ENCODE measurements at places on chromosomes 1 and 21.

- DNase-seq, result no peak
Measured at GRCh38 chr1:40610156-40610555, 55.3 kb downstream of the RIMS3 start.

DNA sequence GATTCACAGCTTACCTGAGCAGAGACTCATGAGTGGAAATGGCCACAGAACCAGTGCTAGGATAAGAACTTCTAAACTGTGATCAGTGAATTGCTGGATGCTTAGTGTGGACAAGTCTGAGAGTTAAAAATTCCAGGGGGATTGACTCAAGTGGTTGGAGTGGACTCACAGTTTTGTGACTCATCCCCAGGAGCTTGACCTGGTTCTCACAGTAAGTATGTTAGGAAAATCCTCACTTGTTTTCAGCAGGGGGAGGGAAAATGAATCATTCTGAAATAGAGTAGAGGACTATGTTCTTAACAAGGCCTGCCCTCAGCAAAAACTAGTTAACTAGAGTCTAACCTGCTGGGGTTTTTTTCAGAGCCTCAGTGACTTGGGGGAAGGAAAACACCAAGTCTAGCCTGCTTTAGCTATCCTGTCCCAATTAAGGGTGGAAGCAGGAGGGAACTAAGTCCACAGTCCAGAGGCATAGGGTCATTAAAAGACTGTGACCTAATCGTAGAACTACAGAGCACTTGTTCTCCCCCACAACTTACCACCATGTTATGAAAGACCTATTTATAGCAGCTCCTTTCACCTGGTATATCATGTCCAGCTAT is 6.1 kb upstream of the CDC73 start:
- DNase-seq, result no peak

GRCh38 chr1:85224295-85224694 is 23.5 kb upstream of the SYDE2 start:
- DNase-seq, result no peak

GRCh38 chr1:51833700-51834099 is 44.8 kb downstream of the NRDC start:
- DNase-seq, result no peak

- DNase-seq, result peak; percentile 55
Measured at GRCh38 chr1:228664399-228664914, 70.8 kb upstream of the RHOU start.

GRCh38 chr1:97091263-97091662 is 369.7 kb downstream of the PTBP2 start:
- DNase-seq, result no peak

DNA sequence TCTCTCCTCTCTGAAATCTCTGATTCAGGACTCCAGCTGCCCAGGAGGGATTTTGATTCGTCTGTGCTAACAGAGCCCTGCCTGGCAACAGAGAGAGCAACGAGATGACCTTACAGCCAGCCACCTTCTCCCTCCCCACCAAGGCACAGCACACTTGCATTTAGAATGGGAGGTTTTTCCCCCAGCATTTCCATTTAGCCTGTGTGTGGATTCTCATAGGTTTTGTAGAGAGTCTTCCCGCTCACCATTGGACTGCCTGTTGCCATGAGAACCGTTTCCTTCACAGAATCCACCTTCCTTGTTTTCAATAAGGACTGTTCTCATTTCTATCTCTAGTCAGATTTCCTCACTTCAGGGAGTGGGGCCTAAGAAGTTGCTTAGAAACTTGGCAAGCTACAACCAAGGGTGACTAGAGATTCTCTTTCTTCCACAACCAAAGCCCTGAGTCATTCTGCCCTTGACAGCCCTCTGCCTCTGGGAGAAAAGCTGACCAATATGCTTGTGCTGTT is 5.8 kb upstream of the IKBKE start:
- DNase-seq, result no peak

DNA sequence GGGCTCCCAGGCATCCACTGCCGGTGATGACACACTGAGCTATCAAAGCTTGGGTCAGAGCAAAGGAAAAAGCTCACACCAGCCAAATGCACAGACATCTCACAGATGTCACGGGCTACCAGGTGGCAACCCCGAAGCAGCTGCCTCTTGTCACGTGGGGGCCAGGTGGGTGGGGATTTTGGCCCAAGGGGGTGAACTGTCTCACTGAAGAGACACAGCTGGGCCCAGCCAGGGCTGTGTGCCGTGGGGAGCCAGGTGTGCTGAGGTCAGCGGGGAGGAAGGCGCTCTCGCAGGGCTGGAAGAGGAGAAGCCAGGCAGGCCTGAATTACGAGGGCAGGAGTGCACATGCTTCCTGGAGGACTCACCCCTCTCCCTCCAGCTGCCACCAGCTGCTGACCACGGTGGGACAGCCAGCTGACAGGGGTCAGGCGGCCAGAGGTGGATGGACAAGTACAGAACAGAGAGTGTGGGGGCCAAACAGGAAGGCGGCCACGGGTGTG is 32.4 kb downstream of the KCNN3 start:
- no peak for DNase-seq

- no peak for DNase-seq
Measured at GRCh38 chr1:22633697-22634463, 2.5 kb upstream of the C1QA start.

- DNase-seq, result no peak
Measured at GRCh38 chr1:246142320-246142893, 364.7 kb downstream of the SMYD3 start.

DNA sequence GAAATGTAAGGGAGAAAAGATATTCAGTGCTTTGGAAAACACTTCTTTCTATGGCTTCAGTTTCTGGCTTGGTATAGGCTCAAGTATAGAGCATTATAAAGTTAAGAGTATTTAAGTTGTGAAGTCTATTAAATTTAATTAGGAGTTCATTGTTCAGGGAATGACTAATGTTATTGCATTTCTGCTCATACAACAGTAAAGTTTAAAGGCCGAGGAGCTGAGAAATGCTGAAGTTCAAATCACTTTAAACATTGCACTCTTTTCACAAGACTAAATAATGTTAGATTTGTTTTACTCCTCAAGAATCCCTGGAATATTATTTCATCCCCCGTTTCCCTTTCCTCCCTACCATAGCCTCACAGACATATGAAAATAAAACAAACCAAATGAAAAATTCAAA is 30.1 kb downstream of the RGS5 start:
- DNase-seq, result no peak

DNA sequence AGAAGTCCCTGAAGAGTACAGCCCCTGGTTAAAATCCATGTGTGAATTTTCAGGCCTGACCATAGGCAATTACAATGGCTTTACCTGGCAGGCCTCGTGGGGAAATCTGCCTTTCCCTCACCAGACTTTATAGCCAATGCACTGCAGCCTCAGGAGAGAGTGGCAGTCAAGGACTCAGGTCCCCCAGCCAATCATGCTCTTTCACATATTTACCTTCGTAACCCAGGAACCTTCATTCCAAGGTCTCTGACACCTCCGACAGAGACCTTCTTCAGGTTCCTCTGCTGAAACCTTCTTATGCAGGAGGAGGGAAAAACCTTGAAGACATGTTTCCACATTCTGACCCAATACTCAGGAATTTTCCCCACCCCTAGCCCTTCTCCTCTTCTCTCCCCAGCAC is 118.9 kb downstream of the FASLG start:
- DNase-seq, result no peak

GRCh38 chr1:155396874-155397476 is 76.3 kb downstream of the RUSC1 start:
- no peak for DNase-seq

Data from stimulated activated CD4-positive, alpha-beta T cell treated with anti-CD3 and anti-CD28 coated beads, Interleukin-15, amount 100 ng/mL, for 1 hour (primary cell).